ENCODE measurements at places on chromosomes 16 and 17.

DNA sequence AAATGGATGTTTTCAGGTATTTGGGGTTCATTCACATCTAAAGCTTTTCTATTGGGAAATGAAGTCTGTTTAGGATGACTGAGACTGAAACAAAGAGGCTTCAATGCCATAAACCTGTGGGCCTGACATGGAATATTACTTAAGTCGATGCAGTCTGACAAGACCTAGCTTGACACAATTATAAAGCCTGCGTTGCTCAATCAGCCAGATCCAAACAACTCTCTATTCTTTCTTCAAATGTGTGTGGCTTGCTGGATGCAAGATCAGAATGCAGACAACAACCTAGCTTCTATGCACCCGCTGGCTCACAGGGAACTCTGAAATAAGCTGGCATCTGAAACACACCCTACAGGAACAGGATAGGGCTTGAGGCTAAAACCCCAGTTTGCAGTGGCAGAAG is 40.0 kb downstream of the RFFL start:
- DNase-seq = no peak

- DNase-seq = no peak
These were observed 1.9 kb downstream of the CDH13 start for GRCh38 chr16:82628711-82629110.

GRCh38 chr16:4948903-4949766 is 9.0 kb upstream of the SEC14L5 start:
- no peak for DNase-seq

- DNase-seq = no peak
These were observed 120.1 kb downstream of the ABCA8 start for GRCh38 chr17:68835071-68835470.

- no peak for DNase-seq
These were observed 3.0 kb downstream of the PAQR4 start for GRCh38 chr16:2971985-2972784.

GRCh38 chr17:48554412-48555257 is 9.7 kb upstream of the HOXB2 start:
- DNase-seq = no peak

GRCh38 chr17:79280866-79281572 is 206.4 kb downstream of the ENGASE start:
- DNase-seq = no peak

DNA sequence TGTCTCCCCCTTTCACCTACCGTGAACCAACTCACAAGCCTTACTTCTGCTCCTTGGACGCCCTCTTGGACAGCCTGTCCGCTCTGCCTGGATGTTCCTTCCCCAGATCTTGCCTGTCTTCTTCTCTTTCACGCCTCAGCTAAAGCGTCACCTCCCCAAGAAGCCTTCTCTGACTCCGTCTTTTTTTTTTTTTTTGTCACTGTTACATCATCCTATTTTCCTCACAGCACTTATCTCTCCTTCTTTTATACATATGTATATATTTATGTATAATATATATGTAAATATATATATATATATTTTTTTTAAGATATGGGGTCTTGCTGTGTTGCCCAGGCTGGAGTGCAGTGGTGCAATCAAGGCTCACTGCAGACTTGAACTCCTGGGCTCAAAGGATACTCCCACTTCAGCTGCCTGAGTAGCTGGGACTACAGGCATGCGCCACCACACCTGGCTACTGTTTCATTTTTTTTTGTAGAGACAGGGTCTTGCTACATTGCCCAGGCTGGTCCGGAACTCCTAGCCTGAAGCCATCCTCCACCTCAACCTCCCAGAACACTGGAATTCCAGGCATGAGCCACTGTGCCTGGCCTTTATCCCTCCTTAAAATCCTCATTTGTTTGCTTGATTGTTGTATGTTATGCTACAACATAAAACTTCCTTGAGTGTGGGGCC is 16.5 kb upstream of the AKTIP start:
- no peak for DNase-seq
